ENCODE measurements at places on chromosomes 2 and 18.

GRCh38 chr2:209473930-209474419 lies 50.1 kb downstream of the MAP2 start:
- peak; percentile 86 for DNase-seq

DNA sequence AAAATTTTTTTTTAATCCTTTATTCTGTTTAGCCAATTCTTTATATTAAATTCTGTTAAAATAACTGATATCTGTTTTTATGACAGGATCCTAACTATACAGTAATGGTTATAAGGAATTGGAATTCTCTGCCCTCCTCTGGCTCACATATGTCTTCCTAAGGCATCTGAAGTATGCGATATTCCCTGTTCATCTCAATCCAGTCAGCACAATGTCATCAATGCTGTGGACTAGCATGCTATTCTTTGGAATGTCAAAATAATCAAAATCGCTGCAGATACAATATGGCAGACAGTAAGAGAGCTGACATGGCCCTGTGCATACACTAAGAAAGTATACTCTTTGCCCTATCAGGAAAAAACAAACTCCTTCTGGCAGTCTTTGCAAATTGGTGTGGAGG lies 107.6 kb downstream of the AP1S3 start:
- DNase-seq, result no peak

GRCh38 chr2:110639972-110640371 lies 37.9 kb downstream of the BUB1 start:
- DNase-seq, result no peak

DNA sequence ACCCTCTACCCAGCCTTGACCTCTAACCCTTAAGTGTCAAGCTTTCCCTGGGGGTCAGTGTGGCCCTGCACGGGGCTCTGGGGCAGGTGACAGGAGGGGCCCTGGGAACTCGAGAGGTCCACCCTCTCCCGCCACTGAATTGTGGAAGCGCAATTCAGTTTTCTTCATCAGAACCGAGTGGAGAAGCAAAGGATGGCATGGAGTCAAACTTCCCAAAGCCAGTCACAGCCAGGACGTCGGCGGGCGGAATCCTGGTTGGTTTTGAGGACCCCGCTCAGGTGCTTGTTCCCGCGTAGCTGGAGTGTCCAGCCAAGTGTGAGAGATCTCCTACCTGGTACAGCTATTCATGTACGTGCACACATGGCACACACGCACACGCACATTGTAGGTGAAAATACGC lies 62.0 kb downstream of the MBP start:
- DNase-seq, result no peak

DNA sequence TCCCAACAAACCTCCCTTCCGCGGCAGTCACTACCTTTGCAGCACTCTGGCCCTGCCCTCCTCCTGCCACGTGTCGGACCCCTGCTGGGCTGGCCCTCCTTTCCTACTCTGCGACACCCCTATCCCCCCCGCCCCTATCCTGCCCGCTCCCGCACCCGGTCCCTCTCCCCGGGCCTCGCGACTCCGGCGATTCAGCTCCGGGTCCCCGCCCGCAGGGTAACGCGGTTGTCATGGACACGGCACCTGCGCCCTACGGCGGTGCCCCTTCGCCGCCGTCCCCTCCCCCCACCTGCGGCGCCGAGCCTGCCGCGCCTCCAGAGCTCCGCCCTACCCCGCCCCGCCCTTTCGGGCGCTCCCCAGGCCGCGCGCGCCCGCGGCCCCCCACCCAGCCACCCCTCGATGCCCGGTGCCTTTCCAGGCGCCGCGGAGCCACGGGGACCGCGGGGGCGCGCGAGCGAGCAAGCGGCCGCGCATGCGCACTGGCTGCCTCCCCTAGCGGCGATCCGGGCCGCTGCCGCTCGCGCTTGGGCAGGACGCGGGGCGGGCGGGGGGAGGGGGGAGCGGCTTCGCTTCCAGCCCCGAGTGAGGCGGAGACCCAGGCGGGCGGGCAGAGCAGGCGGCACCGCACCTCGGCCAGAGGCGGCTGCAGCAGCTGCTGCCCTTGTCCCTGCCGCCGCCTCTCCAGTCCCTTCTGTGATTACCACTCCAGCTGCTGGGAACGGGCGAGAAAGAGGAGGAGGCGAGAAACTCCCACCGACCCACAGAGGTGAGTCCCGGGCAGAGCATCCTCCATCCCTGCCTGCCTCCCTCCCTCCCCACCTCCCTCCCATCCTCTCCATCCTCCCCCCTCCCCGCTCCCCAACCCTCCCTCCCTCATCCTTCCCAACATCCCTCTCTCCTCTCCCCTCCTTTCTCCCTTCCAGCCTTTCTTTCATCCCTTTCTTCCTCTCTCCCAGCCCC lies at the start of gene CTNNA2:
Gene CTNNA2, plus strand, starts transcription at position 610 of the 960 bp plus-strand sequence.
- DNase-seq, result peak; percentile 66

GRCh38 chr18:27094621-27095020 lies 90.5 kb downstream of the CHST9 start:
- DNase-seq, result peak; percentile 25

DNA sequence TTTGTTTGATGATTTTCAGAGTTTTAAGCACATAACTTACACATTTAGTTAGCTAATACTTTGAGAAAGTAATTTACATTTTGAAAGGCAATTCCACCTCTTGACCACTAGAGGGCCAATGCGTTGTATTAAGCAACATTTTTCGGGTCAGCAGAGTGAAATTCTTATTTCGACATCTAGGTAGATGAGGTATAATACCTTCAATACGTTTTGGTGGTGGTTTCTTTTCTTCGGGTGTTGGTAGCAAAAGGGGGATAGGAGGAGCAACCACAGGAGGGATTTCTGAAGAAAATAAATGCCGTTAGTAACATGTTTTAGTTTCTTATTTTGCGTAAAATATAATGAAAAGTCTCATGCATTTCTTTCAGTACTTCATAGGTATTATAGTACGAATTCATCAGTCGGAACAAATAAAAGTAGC lies 106.3 kb downstream of the TTN start:
- peak; percentile 41 for DNase-seq

GRCh38 chr2:201532686-201533304 lies 81.3 kb downstream of the STRADB start:
- peak; percentile 93 for DNase-seq

- DNase-seq, result peak; percentile 83
These were observed 9.6 kb downstream of the STPG4 start for GRCh38 chr2:47145466-47145865.

DNA sequence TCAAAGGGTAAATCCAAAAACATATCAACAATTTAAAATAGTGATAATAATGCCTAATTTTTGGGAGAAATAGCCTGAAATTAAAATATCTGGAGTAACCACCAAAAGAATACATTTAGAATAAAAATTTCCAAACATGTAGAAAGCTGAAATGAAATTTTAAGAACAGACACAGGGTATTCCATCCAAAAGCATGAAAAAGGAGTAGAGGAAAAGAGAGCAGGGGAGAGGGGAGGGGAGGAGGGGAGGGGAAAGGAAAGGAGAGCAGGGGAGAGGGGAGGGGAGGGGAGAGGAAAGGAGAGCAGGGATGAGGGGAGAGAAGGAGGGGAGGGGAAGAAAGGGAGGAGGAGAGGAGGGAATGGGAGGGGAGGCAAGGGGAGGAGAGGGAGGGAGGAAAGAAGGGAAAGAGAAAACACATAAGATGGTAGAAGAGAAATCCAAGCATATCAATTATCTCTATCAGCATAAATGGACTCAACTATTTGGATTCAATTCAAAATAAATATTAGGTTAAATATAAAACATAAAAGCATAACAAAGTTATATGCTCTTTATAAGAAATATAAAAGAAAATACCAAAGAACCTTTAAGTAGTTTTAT lies 141.1 kb downstream of the ZNF385B start:
- no peak for DNase-seq

GRCh38 chr2:42876326-42876751 lies 84.0 kb upstream of the HAAO start:
- DNase-seq, result no peak

DNA sequence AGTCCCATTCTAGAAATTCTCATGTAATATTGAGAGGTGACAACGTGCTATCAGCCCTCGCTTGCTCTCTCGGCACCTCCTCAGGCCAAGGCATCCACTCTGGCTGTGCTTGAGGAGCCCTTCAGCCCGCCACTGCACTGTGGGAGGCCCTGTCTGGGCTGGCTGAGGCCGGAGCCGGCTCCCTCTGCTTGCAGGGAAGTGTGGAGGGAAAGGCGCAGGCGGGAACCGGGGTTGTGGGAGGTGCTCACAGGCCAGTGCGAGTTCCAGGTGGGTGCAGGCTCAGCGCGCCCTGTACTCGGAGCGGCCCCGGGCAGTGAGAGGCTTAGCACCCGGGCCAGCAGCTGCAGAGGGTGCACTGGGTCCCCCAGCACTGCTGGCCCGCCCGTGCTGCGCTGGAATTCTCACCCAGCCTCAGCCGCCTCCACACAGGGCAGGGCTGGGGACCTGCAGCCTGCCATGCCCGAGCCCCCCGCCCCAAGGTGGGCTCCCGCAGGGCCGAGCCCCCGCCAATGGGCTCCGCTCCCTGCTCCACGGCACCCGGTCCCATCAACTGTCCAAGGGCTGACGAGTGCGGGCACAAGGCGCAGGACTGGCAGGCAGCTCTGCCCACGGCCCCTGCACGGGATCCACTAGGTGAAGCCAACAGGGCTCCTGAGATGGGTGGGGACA lies 1680.6 kb upstream of the LRRTM1 start:
- no peak for DNase-seq

- peak; percentile 52 for DNase-seq
These were observed 108.3 kb downstream of the PIEZO2 start for GRCh38 chr18:11040823-11041656.

DNA sequence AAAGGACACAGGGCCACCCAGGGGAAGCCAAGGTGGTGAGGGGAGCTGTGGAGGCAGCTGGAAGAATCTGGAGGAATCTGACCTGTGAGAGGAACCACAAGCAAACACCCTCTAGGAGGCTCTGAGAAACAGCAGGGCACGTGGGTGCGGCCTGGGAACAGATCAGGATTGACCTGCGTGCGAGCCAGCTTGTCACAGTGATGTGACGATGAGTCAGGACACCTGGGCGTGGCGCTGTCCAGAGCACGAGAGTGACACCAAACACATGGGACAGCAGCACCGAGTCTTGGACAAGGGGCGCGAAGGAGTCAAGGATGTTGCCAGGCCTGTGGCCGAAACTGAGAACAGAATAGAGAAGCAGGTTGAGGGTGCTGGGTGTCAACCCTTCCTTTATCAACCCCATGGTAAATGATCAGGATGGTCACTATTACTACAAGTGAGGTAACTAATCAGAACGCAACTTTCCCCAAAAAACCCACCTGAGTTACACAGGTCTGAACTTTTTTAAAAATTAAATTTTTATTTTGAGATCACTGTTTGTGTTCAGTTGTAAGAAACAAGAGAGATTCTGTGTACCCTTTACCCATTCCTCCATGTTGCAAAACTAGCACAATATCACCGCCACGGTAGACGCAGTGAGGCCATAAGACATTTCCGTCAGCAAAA lies 637 bp upstream of the SFT2D3 start:
- peak; percentile 74 for DNase-seq

- DNase-seq, result peak; percentile 6
These were observed 2.6 kb downstream of the ZNF521 start for GRCh38 chr18:25349131-25349925.

DNA sequence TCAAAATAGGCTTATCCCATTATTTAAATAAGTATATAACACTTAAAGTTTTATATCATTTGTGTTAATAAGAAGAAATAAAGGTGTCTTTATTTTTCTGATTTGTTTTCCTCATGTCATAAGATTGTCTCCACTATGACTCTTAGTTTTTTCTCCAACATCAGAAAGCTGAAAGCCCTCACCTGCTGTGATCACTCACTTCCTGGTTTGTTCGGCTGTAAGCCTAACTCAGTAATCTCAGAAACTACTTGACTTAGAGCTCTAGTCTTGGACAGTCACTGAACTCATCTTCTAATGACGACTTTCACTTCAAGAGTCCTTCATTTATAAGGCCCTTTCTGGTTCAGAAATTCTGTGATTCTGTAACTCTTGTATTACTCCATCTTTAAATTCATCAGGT lies 311.0 kb downstream of the ZEB2 start:
- DNase-seq, result no peak

DNA sequence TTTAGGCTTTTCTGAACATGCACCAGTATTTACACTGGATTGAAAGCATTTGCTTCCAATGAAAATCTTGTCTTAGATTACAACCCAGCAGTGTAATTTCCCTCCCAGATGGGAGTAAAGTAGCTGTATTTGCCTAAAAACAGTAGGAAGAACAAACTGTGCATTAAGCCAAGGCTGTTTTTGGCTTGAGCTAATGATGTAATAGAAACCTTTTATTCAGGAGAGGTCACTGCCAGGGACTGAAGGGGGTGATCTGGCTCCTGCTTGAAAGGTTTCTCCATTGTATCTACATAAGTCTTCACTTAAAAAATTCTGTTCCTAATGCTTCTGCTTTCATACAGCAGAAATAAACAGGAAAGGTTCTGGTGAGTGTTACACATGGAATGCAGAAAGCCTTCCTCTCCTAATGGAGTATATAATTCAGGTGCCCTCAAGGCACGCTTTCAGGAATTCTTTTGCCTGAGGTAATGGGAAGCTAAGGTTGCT lies 74.4 kb downstream of the MEIS1 start:
- DNase-seq, result peak; percentile 68

GRCh38 chr2:226491112-226491511 lies 308.5 kb downstream of the IRS1 start:
- no peak for DNase-seq

GRCh38 chr2:109174626-109175349 lies 45.8 kb downstream of the SH3RF3 start:
- no peak for DNase-seq

DNA sequence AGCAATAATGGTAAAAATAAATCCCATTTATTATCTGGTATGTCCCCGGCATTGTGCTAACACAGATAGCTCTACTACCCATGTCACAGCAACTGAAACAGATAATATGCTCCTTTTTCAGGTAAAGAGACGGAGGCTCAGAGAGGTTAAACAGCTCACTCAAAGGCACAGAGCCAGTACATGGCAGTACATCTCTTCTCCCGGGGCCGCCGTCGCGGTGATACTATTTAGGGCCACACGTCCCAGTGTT lies 693 bp upstream of the PDK1 start:
- no peak for DNase-seq

DNA sequence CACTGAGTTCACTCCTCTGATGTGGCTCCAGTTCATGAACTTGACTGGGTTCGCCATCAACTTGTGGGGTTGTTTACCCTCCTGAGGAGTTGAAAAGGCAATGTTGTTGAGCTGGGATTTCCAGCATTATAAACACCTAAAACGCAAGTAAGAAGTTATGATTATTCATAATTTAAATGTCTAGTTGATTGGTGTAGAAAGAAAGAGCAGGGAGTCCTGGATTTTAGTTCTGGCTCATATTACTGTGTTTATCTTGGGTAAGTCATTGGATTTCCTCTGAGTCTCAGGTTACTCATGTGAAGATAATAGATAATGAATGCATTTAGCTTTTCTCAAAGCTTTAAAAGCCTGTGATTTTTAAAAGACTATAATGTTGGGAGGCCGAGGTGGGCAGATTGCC lies 438.0 kb upstream of the CDH20 start:
- DNase-seq, result no peak

GRCh38 chr2:121021685-121022084 lies 263.3 kb downstream of the TFCP2L1 start:
- no peak for DNase-seq

- peak; percentile 31 for DNase-seq
These were observed 278.8 kb upstream of the SESTD1 start for GRCh38 chr2:179543361-179543901.

GRCh38 chr2:237057893-237058300 lies 27.8 kb upstream of the COPS8 start:
- no peak for DNase-seq
